Activated naive CD4-positive, alpha-beta T cell (primary cell): ENCODE measurements at places on chromosomes 16 and 17.

GRCh38 chr16:89436366-89436765 is 54.0 kb downstream of the ANKRD11 start:
- no peak for DNase-seq

DNA sequence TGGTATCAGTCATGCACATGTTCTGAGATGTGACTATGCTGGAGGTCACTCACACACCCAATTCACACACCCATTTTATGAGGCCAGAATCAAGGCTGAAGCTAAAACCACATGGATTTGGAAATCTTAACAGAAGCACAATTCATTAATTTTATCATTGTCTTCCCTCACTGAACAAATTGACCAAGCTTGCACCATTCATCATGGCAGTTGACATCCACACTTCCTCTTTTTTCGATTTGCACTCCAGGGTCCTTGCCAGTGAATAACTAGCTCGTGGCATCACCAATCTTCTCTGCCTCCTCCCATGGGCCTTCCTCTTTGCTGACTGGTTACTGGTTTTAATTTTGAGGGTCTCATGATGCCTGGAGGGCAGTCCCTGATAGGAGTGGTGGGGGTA is 123.0 kb upstream of the ASIC2 start:
- DNase-seq: no peak

DNA sequence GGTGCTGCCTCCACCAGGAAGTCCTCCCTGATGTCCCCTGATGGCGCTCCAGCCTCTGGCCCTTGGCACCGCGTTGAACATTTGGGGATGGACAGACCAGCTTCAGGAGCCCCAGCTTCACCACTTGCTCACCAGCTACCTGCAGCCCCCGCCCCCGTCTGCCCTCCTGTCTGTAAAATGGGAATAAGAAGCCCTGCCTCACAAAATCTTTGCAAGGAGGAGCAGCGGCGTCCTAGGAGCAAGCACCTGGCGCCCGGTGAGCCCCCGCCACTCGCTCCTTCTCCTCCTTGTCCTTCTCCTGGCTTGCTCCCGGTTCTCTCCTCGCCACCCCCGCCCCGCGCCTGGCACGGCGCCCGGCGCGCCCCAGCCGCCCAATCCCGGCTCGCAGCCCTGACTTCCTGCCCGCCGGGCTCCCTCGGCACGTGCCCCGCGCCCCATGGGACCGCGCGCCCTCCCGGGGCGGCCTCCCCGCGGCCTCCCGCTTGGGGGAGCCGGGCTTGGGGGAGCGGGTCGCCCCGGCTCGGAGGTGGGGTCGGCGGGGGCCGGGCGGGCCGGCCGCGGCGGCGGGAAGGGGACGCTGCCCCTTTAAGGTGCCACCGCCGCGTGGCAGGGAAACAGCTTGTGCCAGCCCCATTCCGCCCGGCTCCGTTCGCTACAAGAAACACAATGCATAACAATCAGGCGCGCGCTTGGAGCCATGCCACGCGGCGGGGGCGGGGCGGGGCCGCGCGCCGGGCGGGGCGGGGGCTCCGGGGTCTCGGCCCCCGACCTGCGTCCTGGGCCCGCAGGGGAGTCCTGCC is 9.1 kb upstream of the PPP1R1B start:
- DNase-seq: peak; percentile 39

- no peak for DNase-seq
Measured at GRCh38 chr17:72432881-72433280, 312.1 kb downstream of the SOX9 start.

DNA sequence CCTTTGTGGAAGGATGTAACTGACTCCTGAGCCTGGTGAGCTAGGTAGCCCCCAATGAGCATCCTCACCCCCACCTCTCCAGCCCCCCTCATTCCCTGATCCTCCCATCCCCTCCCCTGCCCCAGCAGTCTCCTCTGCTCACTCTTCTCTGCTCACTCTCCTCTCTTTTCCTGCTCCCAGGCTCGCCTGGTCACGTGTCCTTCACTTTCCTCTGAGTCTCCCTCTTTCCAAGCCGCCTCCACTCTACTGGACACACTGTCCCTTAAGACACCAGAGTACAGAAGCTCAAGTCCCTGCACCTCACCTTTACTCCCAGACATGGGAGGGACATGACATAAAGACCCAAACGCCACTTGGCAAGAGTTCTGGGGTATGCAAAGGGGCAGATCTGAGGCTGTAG is 76.3 kb upstream of the RBL2 start:
- no peak for DNase-seq

DNA sequence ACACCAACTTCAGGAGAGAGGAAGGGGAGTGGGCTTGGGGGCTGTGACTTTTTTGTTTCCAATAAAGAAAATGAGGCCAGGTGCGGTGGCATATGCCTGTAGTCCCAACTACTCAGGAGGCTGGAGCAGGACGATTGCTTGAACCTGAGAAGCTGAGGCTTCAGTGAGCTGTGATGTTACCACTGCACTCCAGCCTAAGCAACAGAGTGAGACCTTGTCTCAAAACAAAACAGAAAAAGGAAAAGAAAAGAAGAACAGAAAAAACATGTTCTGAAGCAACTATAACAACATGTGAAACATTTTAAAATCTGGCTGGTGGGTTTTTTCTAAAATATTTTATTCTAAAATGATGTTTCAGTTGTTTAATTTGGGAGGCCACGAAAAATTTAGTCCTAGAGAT is 554.0 kb upstream of the ZFHX3 start:
- no peak for DNase-seq

GRCh38 chr16:53465606-53466280 is 31.5 kb downstream of the RBL2 start:
- DNase-seq: no peak
